Stimulated activated CD8-positive, alpha-beta memory T cell treated with anti-CD3 and anti-CD28 coated beads, Interleukin-7, amount 100 ng/mL, for 1 hour (primary cell): ENCODE measurements at places on chromosomes 12 and 14.

GRCh38 chr12:71216725-71217579 lies 59.2 kb upstream of the TSPAN8 start:
- DNase-seq, result no peak

- DNase-seq, result no peak
Measured at GRCh38 chr12:115338566-115339294, 654.8 kb upstream of the TBX3 start.

GRCh38 chr12:9634177-9634803 lies 26.6 kb upstream of the KLRB1 start:
- DNase-seq, result peak; percentile 75

GRCh38 chr12:121803861-121804416 lies at the start of gene SETD1B:
Gene SETD1B, plus strand, starts transcription at chr12:121804009. Its CDS starts 729 bp downstream, at chr12:121804738.
- no peak for DNase-seq

- no peak for DNase-seq
Measured at GRCh38 chr12:71872972-71873371, 33.4 kb downstream of the TBC1D15 start.

DNA sequence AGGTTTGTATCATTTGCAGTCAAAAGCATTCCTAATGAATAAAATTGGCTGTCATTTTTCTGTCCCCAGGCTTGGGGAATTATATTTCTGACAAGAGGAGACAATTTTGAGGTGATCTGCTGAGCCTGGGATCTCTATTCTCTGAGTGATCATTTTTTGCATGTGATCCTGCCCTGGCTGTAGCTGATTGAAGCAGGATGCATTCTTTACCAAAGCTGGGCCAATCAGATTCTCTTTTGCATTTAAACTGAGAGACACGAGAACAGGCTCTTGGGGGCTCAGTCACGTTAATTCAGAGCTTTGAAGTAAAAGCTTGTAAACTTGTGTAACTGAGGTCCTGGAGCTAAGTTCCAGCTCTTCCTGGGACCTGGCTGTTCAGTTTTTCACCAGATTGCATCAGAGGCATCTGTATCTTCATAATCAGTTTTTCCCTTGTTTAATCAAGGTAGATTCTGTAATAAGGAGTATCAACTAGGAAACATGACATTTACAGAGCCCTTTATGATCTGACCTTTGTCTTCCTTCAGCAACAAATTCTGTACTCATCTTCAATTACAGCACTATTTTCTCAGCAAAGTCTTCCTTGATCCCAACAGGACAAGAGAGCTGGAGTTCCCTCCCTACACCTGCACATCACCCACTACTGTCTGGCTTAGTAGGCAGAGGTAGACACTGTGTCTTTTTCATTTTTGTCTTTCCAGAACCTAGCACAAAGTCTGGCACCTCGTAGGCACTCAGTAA lies 35.0 kb upstream of the MANSC4 start:
- DNase-seq, result no peak

DNA sequence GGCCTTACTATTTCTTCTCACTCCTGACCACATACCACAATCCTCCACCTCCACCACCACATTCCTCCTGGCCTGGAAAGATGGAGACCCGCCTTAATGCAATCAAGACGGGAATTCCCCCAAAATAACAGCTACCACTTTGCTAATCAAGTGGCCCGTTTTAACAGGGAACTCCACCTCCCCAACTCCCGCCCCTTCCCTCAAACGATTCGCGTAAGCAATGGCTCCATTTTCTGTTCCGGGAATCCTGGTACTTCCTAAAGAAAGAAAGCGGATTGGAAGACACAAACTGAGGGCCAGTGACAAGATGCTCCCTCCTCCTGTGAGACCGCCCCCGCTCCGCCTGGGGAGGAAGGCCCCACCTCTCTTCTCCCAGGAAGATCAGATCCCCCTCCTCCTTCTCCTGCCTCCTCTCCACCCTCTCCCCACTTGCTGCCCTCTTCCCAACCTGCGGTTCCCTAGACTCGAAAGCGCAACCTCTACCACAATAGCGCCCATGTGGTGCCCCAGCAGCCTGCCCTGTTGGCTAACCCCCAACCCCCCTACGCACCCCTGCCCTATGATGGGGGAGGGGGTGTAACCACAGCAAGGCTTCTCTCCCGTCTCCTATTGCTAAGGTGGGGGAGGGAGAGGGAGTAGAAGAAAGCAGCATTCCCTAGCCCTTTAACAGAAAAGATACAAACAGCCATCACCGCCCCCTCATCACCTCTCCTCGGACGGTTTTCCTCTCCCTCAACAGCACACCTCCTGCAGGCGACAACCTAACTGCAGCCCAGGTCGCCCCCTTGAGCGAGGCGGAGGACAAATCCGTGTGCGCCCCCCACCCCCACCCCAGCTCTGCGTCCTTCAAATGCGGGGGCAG lies 777 bp downstream of the ARF3 start:
- no peak for DNase-seq

- DNase-seq, result no peak
Measured at GRCh38 chr12:4802841-4803240, 82.6 kb downstream of the GALNT8 start.

DNA sequence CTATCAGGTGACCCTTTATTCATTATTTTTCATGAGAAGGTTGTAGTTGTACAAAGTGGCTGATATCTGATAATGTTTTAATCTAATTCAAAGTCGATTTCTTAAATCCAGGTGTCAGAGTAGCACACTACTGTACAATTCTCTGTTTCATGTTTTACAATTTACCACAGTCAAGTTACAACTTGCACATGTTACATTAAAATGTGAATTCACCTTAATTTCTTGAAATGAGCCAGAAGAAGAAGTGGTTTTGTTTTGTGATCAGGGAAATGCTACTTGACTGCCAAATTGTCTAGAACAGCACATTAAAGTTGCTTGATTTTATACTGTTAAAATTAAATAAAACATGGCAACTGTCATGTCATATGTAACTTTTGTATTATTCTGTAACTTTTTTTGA lies 23.2 kb downstream of the LRRK2 start:
- DNase-seq, result no peak

DNA sequence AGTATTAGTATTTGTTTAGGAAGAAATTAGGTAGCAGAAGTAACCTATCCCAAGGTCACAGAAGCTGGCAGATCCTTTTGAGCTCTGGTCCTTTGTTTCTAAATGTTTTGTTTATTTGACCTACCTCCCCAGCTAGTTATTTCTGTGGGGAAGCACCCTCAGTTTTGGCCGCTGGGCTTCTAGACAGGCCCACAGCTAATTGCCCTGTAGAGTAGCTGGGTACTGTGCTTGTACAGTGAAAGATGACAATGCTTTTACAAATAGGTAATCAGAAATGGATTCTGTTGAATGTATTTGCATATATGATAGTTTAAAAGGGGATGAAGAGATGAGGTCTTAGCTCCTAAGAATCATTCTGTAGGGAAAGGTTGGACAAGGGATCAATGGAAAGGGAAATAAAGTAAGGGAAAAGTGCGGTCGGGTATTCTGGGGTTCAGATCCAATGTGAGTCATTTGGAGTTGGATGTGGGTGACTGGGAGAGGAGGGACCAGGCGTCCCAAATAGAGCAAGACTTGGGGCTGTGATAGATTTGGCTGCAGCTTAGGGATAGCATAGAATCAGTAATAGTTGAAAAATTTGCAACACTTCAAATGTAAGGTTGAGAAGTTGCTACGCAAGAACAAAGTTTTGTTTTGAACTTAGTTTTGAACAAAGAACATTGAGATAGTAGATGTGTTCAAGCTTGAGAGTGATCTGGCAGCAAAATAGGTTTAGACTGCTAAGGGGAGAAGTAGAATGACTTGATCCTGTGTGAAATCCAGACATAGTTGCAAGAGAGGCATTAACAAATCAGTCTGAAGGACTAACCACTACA lies 3.6 kb downstream of the NUDT4 start:
- no peak for DNase-seq

DNA sequence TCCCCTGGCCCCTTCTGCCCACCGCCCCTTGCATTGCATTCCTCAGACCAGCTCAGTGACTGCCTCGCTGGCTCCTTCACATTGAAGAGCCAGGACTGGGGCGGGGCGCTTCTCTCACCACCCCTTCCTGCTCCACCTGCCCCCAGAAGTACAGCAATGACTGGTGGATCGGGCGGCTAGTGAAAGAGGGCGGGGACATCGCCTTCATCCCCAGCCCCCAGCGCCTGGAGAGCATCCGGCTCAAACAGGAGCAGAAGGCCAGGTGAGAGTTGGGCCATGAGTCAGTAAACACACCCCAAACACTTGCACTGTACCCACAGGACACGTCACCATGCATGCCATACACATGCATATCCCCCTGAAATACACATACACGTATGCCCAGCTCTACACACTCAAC lies 5.8 kb downstream of the CACNB3 start:
- DNase-seq, result no peak

DNA sequence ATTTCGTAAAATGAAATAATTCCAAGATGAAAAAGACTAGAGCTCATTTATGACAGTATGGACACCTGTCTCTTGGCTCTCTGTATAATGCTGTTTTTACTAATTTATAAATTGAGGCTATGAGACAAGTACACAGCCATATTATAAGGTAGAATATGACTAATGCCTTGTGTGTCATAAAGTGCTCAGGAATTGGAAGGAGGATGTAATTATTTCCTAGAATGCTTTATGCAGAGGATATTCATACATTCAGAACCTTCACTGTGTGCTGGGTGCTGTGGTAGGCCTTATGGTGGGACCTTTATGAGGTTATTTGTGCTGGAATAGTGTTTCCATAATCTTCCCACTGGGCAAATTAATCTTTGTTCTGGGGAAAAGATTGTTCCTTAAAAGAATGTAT lies 13.3 kb downstream of the PCNX1 start:
- DNase-seq, result no peak

GRCh38 chr14:74525361-74525851 lies 31.8 kb downstream of the ISCA2 start:
- no peak for DNase-seq

- no peak for DNase-seq
Measured at GRCh38 chr14:53569446-53569845, 387.2 kb downstream of the BMP4 start.

- no peak for DNase-seq
Measured at GRCh38 chr14:80536456-80536855, 325.2 kb upstream of the DIO2 start.

- no peak for DNase-seq
Measured at GRCh38 chr12:66288121-66288520, 14.2 kb upstream of the HELB start.

GRCh38 chr12:104425614-104426013 lies 31.1 kb upstream of the CHST11 start:
- no peak for DNase-seq

- peak; percentile 29 for DNase-seq
Measured at GRCh38 chr12:70366581-70367257, 629 bp downstream of the KCNMB4 start.

GRCh38 chr12:91871751-91872150 lies 273.9 kb downstream of the BTG1 start:
- DNase-seq, result no peak

GRCh38 chr12:48780381-48781025 lies 8.4 kb downstream of the ADCY6 start:
- no peak for DNase-seq

- DNase-seq, result no peak
Measured at GRCh38 chr12:23113781-23114180, 488.8 kb downstream of the ETNK1 start.

DNA sequence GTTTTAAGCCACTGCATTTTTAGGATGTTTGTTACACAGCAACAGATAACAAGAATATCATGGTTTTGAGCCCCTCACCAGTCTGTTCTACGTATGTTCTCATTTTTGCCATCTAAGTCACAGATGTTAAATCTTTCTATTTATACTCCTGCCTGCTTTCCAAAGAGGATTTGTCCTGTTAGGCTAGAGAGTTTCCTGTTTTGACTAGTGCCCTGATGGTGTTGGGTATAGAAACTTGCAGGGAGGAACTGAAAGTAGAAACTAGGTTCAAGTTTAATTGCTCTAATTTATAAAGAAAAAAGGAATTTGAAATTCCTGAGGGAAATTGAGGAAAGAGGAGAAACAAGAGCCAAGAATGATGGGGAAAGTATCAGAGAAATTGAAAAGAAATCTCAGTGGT lies 74.4 kb upstream of the COCH start:
- no peak for DNase-seq

GRCh38 chr14:98059106-98059505 lies 1212.9 kb downstream of the BCL11B start:
- no peak for DNase-seq

DNA sequence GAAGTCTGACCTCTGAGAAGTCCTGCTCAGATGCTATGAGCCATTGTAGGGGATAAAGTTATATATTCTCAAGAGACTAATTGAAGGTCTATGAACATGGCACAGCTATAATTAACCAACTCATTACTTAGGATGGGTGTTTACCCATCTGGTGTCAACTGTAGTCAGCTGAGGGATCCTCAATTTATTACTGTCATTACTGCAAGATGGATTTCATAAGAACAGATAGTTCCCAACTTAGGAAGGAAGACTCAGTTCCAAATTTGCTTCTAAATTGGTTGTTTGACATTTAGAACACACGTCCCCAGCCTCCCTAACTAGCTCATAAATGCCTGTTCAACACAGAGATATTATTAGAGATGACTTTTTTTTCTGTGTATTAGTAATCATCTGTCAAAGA lies 81.4 kb downstream of the FRMD6 start:
- no peak for DNase-seq

GRCh38 chr12:104752016-104752415 lies 206.1 kb downstream of the SLC41A2 start:
- DNase-seq, result no peak

DNA sequence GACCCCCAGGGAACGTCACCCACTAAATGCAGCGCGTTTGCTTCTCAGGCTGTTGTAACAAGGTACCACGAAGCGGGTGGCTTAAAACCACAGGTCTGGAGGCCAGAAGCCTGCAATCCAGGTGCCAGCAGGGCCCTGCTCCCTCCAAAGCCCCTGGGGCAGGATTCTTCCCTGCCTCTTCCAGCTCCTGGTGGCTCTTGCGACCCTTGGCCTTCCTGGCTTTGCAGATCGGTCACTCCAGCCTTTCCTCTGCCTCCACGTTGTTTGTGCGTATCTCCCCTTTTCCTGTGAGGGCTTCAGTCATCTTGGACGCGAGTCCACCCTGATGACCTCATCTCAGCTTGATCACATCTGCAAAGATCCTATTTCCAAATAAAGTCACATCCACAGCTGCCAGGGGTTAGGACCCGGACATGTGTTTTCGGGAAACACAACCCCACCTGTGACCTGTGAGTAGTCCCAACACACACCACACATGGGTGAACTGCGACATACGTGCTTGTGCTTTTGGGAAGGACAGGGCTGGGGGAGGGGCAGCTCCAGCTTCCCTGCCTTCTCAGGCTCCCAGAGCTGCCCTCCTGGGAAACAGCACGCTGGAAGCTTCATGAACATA lies 114.5 kb upstream of the NCOR2 start:
- no peak for DNase-seq
